ENCODE measurements at places on chromosomes 13 and 19. TPM values are rescaled to one million over a fixed set of nuclear protein-coding genes. Genes with fewer than 3 reads are reported as not detected.

- DNase-seq: no peak
These were observed 488 bp upstream of the EEF2 start for GRCh38 chr19:3985643-3986259.

- no peak for DNase-seq
These were observed 20.0 kb downstream of the PNMA8A start for GRCh38 chr19:46451352-46451751.

GRCh38 chr13:21673539-21673788 lies 2.6 kb downstream of the FGF9 start:
- DNase-seq: no peak

VN1R4 gene
- total RNA-seq: not detected

DNA sequence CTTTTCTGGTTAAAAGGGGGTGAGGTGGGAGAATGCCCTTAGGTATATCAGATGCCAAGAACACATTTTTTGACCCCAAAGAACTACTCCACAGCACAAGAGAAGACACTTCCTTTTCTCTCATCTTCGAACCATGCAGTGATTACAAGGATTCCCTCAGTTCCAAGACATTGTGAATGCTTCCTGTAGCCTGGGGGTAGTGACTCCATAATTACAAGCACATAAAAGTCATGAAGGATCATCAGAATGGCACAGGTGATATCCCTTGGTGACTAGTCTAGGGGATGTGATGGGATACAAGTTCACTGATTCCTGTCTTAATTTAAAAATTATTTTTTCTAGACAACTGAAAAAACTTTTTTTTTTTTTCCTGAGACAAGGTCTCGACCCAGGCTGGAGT lies 78.0 kb downstream of the ZC3H13 start:
- no peak for DNase-seq

GRCh38 chr13:106561551-106562170 lies 6.3 kb downstream of the ARGLU1 start:
- no peak for DNase-seq

GRCh38 chr13:92743992-92744391 lies 482.6 kb upstream of the GPC6 start:
- no peak for DNase-seq

FAM32A gene
- total RNA-seq: 98.8 TPM

- DNase-seq: no peak
These were observed 2.2 kb upstream of the ESD start for GRCh38 chr13:46799139-46799538.

ZNF850 gene
- 4.6 TPM for total RNA-seq

UNC13A gene
- total RNA-seq: 3.5 TPM

Data from spleen (tissue), 13 donors.